ENCODE measurements at places on chromosomes 4 and X.

- no peak for DNase-seq
These were observed 20.7 kb upstream of the UCHL1 start for GRCh38 chr4:41236032-41236431.

- DNase-seq, result no peak
These were observed 135.7 kb downstream of the ZNF330 start for GRCh38 chr4:141356321-141356962.

DNA sequence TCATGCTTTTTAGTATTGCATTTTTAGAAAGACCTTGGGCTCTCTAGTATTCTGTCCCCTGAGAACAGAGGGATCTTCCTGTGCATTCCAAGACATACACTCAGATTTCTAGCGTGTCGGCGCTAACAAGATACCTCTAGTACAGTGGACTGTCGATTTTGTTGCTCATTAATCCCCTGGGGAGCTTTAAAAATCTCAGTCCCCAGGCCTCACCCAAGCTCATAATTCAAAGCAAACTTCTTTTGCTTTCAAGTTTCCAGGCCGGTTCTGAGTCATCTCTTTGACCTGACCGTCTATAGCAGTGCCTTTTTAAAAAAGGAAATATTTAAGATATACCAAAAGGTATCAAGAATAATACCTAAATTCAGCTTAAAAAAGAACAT is 137.0 kb downstream of the AMMECR1 start:
- DNase-seq, result no peak

DNA sequence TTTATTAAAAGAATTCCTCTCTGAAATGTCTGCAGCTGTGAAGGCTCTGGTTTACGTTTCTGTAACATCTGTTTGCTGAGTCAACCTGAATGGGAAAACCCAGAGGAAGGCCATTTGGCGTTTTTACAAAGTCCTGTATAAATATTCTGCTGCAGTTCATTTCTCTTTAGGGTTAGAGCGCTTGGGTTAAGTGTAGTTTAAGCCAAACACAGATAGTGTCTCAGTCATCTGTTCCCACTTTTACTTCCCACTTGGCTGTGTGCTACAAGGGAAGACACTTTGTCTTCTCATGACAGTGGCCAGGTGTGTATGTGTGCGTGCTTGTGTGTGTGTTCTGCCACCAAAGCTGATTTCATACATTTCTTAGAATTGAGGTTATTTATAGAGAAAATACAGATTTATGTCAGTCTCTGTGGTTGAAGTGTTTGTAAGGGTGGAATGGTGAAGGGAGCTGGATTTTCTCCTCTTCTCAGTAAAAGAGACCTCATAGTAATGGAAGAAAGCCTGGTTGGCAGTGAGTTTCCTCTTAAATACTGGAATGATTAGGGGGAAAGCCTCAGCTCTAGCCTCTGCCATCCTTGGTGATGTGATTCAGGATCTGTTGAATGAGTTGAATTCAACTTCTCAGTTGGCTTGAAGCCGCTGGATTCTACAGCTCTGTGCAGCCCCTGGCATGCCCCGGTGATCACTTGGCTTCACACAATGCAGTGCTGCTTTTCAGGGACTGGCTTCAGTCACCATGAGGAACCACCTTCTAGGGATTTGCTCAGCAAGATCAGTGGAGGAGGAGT is 50.6 kb downstream of the JADE1 start:
- DNase-seq, result no peak

GRCh38 chrX:48958635-48959094 is 1.3 kb upstream of the OTUD5 start:
- DNase-seq, result no peak

GRCh38 chr4:60683973-60684372 is 516.2 kb upstream of the ADGRL3 start:
- DNase-seq, result no peak

GRCh38 chr4:10504570-10505179 is 47.4 kb upstream of the ZNF518B start:
- DNase-seq, result no peak
